ENCODE measurements at places on chromosomes 2 and 18. TPM values are rescaled to one million over a fixed set of nuclear protein-coding genes. Genes with fewer than 3 reads are reported as not detected.

- ATAC-seq = no peak
Measured at GRCh38 chr2:120686511-120687168, 49.0 kb upstream of the GLI2 start.

- ATAC-seq = no peak
Measured at GRCh38 chr2:149068996-149069888, 30.7 kb downstream of the LYPD6B start.

DNA sequence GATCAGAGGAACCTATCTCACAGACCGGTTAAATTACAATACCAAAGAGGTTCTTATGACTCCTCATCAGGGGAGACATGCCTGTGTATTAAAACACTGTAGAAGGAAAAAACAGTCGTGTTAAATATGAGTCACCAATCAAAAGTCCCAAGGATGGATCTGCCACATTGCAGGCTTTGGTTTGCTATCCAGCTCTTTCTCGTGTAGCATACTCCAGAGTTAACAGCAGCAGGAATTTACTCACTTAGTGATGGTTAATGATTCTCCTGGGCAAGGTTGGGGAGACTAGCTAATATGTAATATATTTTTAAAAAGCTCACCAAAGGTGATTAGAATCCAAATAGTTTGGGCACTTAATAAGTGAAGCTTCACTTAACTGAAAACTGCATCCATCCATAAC, 109.7 kb downstream of the MBD5 start:
- ATAC-seq = peak; percentile 50

GRCh38 chr18:7511106-7511505, 56.0 kb upstream of the PTPRM start:
- peak; percentile 27 for ATAC-seq

The CRIM1 gene
- 22.7 TPM for total RNA-seq

- ATAC-seq = no peak
Measured at GRCh38 chr2:137873536-137874244, 90.6 kb upstream of the HNMT start.

GRCh38 chr2:88866756-88867155, 175.3 kb downstream of the RPIA start:
- no peak for ATAC-seq

The REG1B gene
- not detected for total RNA-seq

GRCh38 chr2:238097988-238098871, 1.9 kb upstream of the ESPNL start:
- peak; percentile 82 for ATAC-seq

- no peak for ATAC-seq
Measured at GRCh38 chr2:205032093-205032551, 486.8 kb downstream of the PARD3B start.

GRCh38 chr2:156784020-156784701, 348.0 kb downstream of the GPD2 start:
- ATAC-seq = peak; percentile 95

DNA sequence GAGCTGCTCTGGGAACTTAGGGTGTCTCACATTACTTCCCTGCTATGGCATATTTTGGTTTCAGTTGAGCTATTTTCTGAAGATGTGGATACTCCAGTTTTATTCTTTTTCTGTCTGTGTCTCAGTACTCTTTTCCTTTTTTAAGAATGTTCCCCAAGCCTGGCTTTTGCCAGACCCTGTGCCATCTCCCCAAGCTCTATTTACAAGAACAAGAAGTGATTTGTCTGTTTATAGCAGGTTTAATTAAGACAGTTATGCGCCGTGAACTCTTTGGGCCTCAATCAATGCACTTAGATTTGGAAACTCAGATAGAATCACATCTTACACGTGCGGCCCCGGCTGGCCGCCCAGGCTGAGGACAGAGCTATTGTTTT, 8.9 kb upstream of the SATB2 start:
- no peak for ATAC-seq
